ENCODE measurements at places on chromosomes 11 and 22.
A peak's percentile ranks its signal among the peaks of the same experiment; 100 is the strongest.

DNA sequence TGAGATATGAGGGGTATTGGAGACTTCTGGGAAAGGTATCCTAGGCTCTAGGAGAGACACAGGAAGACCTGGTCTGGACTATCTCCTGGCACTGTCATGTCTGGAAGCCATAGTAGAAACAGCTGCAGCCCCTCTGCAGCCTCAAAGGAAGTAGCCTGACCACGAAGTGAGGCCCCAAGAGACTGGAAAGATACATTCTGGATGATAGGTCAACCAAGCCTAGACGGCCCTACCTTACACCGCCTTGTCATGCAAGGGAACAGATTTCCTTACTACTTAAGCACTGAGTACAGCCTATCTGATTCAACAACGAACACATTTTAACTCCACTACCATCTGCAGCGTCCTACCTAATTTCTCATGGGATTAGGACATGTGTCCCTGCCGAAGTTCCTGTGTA, 31.1 kb downstream of the UQCR10 start:
- no peak for DNase-seq

GRCh38 chr22:29456211-29456671, 17.9 kb downstream of the RFPL1 start:
- DNase-seq, result no peak

DNA sequence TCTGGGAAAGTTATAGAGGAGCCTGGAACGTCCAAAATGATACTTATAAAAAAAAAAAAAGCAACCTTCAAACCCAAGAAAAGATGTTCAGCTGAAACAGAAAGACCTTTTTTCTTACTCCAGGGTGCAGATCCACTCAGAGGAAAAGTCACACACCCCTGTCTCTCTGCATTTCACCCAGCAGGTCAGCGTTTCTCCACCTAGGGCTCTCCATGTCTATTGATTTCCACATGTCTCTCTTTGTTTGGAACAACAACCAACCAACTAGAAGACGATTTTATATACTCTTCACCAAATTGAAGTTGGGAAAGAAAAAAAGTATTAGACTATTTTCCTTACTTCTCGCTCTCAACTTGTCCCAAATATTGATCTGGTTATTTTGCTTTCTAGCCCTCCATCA, 42.2 kb upstream of the BLID start:
- no peak for DNase-seq

DNA sequence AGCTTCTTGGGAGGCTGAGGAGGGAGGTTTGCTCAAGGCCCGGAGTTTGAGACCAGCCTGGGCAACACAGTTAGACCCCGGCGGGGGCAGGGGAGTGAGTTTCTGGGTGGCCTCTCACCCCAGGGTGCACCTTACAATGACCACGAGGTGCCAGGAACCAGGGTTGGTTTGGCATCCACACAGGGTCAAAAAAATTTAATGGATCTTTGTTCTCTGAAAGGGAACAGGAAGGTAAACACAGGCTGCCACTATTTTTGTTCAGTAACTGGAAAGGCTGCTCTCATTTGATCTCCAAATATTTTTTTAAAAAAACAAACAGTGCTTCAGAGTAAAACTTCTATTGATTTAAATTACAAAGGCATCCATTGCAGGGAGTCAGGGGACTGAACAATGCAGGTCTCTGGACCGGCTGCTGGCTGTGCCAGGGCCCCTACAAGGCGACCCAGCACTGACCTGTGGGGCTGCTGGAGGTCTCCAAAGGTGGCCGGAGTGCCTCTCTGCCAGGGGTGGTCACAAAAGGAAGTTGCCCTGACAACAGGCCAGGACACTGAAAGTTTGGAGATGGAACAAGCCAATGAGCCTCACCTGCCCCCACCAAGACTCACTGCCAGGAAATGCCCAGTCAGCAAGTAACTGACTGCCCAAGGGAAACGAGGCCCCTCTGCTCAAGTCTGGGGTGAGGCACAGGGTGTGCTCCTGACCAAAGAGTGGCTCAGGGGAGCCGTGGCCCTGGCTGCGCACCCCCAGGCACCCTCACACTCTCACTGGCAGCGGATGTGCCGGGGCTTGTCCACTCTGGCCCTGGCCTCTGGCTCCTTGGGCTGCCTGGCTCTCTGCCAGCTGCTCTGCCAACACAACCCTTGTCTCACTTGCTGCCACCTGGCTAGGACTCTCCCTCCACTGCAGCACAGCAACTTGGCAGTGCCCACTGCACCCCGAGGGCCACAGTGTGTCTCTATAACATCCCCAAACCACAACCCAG, 51.8 kb downstream of the ARFGAP3 start:
- DNase-seq, result no peak

GRCh38 chr11:120914601-120915000, 109.3 kb upstream of the TBCEL start:
- DNase-seq, result no peak

- no peak for DNase-seq
Measured at GRCh38 chr22:24730864-24731263, 43.7 kb downstream of the PIWIL3 start.

- peak; percentile 69 for DNase-seq
Measured at GRCh38 chr11:68297812-68298658, 14.4 kb upstream of the LRP5 start.

- no peak for DNase-seq
Measured at GRCh38 chr11:29280452-29280851, 736.4 kb downstream of the KCNA4 start.

All from activated CD4-positive, alpha-beta T cell treated with anti-CD3 and anti-CD28 coated beads for 4 hours (primary cell).